ENCODE measurements at places on chromosomes 7 and 10.

- no peak for DNase-seq
Observed at GRCh38 chr7:13992596-13992964, 3.1 kb upstream of the ETV1 start.

DNA sequence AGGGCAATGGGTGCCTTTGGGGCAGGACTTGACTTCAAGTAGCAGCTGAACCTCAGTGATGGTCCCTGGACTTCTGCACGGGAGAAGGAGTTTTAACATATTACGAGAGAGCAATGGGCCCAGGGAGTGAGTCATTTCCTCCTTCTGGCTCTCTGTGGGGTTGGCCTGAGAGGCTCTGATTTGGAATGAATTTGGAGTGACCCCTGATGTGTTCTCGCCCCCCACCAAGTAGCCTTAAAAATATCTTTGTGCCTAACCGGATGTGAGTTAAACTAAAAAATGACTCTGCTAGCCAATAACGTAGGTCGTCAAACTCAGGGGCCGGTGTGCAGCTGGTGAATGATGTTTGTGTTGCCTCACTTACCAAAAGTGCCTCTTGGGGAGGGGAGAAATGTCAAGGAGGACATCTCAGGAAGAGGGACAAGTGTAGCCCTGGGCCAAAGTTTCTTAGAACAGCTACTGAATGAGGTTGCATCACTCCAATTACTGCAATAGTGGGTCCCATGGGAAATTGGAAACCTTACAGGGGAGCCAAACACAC lies 656.6 kb downstream of the INHBA start:
- no peak for DNase-seq

DNA sequence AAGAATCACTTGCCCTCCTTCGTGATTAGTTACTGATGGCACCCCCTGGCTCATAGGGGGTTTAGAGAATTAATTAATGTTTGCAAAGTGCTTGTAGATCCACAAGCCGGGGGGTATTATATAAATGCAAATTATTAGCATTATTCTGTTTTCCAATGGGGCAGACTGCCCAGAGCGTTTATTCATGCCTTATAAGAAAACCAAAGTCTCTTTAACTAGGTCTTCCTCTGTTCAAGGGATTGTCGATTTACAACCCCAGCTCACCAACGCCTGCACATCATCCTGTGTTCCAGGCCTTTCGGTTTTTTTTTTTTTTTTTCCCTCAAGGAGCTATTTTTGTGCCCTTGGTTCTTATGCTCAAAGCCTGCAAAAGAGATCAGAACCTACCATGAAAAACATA lies 630.7 kb downstream of the PARD3 start:
- DNase-seq: no peak

DNA sequence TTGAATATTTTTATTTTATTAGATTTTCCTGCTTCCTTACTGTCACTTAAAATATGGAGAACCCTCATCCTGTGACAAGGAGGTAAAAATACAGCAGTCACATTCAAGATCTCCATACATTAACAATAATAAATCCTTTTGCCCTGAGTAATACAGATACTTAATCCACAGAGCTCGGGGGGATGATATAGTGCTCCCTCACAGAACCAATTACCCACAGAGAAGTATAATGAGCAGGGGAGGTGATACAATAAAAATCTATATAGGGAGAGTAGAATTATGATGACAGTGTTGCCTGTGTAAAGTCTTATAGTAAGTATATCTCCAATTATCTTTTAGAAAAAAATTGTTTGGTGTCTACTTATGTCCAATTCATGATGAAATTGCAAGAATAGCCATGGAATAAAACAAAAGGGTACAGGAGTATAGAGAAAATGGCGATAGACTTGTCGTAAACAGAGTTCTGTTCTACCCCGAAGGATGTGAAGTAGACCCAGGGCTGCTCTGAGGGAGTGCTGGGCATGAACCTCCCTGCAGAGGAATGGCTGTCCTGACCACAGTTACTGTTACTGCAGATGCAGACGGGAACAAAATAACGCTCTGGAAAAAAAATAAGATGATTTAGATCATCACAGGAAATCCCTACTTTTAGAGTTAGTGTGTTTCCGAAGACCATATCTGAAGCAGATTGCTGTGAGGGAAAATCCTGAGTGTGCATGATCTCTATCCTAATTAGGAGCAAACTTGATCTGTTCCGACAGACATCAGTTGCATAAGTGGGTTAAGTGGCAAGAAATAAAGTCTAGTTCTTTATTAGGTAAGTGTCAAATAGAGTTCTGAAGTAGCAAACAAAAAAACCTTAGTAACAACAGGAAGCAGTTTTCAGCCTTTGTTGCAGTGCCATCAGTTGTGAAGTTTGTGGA lies 123.7 kb downstream of the KAT6B start:
- no peak for DNase-seq

GRCh38 chr10:52883996-52884871 lies 111.7 kb upstream of the MBL2 start:
- DNase-seq: no peak

DNA sequence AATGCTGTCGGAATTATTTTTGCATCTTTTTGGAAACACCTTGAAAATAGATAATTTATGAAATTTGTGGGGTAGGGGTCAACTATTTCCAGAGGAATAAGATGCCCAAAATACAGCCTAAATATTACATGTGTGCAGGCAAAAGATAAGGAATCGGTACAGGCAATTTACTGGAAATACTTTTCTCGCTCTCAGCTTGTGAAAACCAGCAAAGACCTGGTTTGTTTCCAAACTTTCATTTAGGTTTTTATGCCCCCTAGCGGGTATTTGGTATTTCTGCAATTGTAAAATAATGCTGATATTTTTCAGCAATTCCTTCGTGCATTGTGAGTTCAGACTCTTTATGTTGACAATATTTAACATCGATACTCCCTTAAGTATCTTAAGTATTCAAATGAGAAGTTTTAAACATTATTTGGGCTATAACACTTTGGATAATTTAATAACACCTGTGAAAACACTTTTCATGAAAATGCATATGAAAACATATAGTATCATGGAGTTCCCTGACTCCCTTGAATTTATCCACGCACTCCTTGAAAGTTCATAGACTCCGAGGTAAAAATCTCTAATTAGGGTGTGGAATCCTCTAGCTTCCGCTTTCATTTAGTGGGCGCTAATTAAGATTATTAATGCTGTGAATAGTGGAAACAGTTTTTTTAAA lies 132.4 kb downstream of the TSPAN12 start:
- DNase-seq: no peak

All from stimulated activated CD4-positive, alpha-beta T cell treated with anti-CD3 and anti-CD28 coated beads, Interleukin-1b, Interleukin-23, amount 100 ng/mL, for 4 hours (primary cell).